Lung microvascular endothelial cell (primary cell): ENCODE measurements at places on chromosomes 5 and 9. TPM values are rescaled to one million over a fixed set of nuclear protein-coding genes. Genes with fewer than 3 reads are reported as not detected.
A peak's percentile ranks its signal among the peaks of the same experiment; 100 is the strongest.

Gene ATP10B
- total RNA-seq: under 0.01 TPM in 2 replicates

Gene ZBTB26
- total RNA-seq: 2.0 and 3.0 TPM in 2 replicates

Gene F2RL1
- 33.9 and 50.6 TPM in 2 replicates for total RNA-seq

DNA sequence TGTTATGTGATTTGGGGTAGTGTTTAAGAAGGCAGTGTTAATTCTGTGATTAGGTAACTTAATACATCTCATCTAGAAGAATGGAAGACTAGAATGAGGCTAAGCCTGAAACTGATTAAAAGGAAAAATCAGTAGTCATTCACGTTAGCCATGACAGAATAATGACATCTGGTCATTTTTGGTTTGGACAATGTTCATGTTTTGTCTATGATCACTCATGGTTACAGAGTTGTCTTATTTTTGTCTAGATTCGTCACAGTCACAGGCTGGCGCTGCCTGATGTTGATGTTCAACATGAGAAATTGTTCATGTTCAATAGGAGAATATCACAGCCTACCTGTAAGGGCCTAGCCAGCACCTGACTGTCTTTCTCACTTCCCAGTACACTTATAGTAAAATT, 9.5 kb upstream of the DOCK2 start:
- no peak for DNase-seq

GRCh38 chr9:111501648-111502047, 17.5 kb upstream of the ECPAS start:
- DNase-seq: no peak

- peak; percentile 2 for DNase-seq
These were observed 215.8 kb upstream of the TRIM32 start for GRCh38 chr9:116471093-116471906.

GRCh38 chr5:151257731-151258181, 4.8 kb downstream of the GM2A start:
- no peak for DNase-seq

DNA sequence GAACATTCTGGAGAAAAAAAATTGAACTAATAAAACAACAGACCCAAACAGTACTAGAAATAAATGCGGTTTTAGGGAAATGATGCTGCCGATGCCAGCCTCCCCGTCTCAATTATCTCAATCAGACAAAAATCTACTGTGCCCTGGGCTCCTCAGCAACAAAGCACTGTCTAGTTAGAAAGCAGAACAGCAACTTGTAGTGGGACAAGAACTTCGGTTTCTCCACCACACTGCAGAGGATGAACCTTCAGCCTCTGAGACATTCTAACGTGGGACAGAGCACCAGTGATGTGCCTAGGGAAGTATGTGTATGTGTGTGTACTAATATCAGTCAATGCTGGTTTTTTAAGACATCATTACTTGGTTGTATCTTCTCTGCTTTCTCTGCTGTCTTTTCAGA, 11.1 kb upstream of the CAST start:
- DNase-seq: no peak

DNA sequence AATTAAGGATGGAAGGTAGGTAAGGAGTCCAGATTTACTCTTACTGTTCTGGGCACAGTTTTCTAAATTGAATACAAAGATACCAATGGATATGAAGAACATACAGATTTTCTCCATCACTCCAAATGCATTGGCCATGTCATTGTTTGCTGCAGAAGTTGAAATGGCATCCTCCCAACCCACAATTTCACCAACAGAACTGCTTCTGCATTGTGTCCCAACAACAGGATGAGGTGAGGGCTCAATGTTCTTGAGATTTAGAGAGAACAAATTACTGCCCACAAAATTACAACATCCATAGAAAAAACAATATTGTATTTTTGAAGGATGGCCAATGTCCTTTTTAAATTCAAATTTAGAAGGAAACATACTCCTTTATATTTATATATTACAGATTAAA, 88.9 kb downstream of the NUDT12 start:
- no peak for DNase-seq
